ENCODE measurements at places on chromosomes 1 and 21.

- DNase-seq: no peak
These were observed 21.8 kb downstream of the RSPH1 start for GRCh38 chr21:42474043-42474831.

DNA sequence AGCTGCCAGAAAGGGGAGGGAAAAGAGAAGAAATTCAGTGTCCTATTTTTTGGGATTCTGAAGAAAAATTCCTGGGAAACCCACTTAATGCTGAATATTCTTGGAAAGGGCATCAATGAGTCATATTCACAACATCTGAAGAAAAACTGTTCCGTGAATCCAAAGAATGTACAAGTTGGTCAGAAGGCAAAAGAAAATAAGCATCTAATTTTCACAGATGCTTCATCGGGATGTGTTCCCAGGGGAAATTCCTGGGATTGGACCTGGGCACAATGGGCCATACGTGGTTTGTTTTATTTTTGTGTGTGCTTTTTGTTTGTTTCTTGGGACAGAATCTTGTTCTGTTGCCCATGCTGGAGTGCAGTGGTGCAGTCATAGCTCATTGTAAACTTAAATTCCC lies 112.2 kb downstream of the MAP3K21 start:
- DNase-seq: no peak

- DNase-seq: no peak
These were observed 233.9 kb upstream of the NEGR1 start for GRCh38 chr1:72516264-72516663.

GRCh38 chr21:41233916-41234315 lies 66.0 kb downstream of the BACE2 start:
- no peak for DNase-seq

- no peak for DNase-seq
These were observed 365.4 kb downstream of the LRRIQ3 start for GRCh38 chr1:73832276-73833181.
